Renal cortical epithelial cell (primary cell): ENCODE measurements at places on chromosomes 6 and 20.

- DNase-seq: no peak
Measured at GRCh38 chr6:169791721-169792131, 40.3 kb downstream of the ERMARD start.

DNA sequence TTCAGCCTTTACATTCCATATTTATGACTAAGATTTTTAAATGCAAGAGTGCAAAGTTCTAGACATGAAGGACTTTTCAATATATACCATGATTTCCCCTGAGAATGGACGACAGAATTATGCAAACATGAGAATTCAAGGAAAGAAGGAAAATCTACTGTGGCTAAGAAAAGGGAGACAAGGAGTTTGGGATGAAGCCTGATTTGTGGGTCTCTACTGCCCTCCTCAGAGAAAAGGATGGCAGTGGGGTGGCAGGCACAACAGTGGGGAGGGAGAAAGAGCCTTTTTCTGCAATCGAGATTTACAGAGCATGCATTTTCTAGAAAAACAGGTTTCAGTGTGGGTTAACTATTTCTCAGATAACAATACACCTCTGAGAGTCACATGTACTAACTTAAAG is 466.9 kb upstream of the NRSN1 start:
- peak; percentile 23 for DNase-seq

DNA sequence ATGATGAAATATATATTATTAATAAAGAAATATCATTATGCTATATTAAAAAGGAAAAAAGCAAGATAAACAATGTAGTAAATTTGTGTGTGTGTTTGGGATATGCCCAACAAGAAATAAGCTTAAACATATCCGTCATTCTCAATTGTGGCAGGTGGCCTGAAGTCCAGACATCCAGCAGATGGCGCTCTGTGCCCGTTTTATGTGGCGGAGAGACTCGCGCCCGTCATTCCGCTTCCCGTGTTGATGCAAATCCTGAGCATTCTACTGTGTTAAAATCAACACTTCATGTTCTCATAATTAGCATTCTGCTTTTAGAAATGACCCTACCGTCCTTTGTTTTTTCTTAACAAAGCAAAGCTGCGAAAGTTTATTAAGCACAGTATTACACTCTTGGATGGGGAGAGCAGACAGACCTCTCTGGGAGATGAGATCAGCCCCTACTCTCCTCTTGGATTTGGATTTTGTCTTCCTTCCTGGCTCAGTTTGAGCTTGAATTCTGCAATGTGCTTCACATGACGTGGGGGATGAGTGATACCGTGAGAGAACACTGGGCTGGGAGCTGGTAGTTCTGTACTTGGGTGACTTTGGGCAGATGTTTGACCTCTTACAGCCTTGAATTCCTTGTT is 125.8 kb downstream of the MCHR2 start:
- peak; percentile 51 for DNase-seq

DNA sequence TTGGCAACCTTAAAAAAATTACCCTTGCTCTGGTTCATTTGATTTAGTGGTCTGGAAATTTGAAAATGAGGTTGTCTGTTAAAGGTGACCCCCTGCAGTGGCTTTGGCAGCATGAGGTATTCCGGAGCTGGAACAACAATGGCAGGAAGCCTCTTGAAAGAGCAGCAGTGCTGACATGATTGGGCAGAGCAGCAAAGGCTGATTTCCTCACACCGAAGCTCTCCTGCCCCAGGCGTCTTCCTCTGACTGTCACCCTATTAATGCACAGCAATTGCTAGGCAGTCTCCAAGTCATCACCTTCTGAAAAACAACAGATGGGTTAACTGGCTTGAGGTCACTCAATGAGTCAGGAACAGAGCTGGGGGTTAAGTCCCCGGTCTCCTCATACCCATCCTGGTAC is 241.8 kb upstream of the MMS22L start:
- peak; percentile 2 for DNase-seq

GRCh38 chr6:28858963-28859362 is 64.8 kb downstream of the TRIM27 start:
- no peak for DNase-seq

GRCh38 chr6:153960741-153961140 is 78.3 kb upstream of the OPRM1 start:
- DNase-seq: no peak

- peak; percentile 83 for DNase-seq
Measured at GRCh38 chr6:79463621-79464050, 73.6 kb downstream of the LCA5 start.
